ENCODE measurements at places on chromosomes 7 and 10. TPM values are rescaled to one million over a fixed set of nuclear protein-coding genes. Genes with fewer than 3 reads are reported as not detected.
A peak's percentile ranks its signal among the peaks of the same experiment; 100 is the strongest.

DNA sequence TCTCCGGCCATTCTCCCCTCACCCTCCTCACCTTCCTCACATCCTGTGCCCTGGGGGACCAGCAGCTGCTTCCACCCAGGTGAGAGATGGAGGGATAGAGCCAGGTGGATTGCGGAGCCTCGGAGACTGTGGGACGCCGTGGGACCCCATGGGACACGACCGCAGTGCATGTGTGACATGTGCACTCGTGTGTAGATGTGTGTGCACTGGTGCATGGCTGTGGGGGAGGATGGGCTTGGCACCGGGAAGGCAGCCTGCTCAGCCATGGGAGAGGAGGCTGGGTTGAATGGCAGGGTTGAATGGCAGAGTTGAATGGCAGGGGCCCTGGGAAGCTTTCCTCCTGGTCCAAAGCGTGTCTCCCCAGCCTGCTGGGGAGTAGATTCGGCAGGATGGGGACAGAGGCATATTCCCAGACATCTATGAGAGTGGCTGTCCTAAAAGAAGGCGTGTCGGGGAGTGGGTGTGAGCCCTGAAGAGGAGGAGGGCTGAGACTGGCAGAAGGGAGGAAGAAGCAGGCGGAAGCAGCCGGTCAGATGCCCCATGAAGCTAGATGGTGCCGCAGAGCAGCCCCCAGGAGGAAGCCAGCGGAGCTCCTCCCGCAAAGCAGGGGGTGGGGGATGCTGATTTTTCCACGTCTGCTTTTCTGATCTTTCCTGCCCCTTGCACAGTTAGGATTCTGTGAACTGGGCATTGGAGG, 815 bp downstream of the GIMAP8 start:
- DNase-seq: peak; percentile 82

- no peak for DNase-seq
Measured at GRCh38 chr10:9157656-9158055, 1103.2 kb downstream of the GATA3 start.

DNA sequence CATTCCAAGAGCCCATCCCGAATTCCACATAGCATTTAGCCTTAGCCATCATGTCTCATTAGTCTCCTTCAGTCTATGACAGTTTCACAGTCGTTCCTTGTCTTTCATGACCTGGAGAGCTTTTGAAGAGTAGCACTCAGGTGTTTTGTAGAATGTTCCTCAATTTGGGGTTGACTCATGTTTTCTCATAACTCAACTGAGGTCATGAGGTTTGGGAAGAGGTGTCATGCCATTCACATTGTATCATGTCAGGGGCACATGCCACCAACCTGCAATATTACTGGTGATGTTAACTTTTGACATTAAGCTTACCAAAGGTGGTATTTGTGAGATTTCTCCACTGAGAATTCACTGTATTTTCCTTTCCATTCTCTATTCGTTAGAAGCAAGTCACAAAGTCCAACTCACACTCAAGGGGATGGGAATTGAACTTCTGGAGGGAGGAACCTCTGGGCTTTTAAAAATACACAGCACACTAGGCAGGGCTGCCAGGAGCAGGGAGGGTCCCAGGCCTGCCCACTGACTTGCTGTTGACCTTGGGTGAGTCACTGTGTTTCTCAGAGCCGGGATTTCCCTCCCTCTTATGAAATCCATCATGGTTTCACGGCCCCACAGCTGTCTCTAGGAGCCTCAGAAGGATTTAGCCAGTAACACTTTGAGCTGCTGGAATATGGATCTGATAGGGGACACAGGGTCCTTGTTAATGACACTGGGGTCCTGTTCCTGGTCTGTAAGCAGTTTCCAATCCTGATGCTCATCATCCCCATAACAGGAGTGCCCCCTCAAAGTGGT, 74.4 kb upstream of the TCF7L2 start:
- DNase-seq: no peak

DNA sequence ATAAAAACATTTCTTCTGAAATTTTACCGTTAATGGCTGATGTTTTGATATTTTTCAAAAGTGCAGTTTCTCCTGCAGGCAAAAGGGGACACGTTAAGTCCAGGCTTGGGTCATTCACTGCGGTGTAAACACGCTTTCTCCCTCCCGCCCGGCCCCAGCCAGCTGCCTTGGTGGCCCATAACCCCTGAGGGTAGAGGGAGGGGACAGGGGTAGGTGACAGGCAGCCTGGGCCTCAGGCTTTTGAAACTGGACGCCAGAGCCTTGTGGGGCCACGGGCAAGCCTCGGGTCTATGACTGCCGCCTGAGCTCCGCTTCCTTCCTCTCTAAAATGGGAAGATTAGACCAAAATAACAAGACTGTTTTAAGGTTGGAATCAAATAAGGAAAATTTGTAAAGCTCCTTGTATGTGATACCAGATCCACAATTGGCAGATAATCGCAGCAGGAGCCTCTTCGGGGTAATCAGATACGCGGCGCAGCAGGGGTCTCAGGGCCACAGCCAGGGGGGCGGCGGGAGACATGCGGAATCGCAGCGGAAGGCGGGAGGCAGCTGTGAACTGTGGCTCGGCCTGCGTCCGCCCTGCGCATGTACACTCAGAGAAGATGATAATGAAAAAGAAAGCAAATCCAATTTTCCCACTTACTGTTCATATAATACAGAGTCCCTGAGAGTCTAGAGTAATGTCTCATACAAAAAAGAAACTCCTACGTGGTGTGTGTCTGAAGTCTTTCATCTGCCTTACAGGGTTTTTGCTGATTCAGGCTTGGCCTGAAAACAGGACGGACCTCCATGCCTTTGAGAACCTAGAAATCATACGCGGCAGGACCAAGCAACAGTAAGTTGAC, 138.3 kb downstream of the EGFR start:
- no peak for DNase-seq

GRCh38 chr10:62018131-62018911, 116.8 kb downstream of the ARID5B start:
- no peak for DNase-seq

DNA sequence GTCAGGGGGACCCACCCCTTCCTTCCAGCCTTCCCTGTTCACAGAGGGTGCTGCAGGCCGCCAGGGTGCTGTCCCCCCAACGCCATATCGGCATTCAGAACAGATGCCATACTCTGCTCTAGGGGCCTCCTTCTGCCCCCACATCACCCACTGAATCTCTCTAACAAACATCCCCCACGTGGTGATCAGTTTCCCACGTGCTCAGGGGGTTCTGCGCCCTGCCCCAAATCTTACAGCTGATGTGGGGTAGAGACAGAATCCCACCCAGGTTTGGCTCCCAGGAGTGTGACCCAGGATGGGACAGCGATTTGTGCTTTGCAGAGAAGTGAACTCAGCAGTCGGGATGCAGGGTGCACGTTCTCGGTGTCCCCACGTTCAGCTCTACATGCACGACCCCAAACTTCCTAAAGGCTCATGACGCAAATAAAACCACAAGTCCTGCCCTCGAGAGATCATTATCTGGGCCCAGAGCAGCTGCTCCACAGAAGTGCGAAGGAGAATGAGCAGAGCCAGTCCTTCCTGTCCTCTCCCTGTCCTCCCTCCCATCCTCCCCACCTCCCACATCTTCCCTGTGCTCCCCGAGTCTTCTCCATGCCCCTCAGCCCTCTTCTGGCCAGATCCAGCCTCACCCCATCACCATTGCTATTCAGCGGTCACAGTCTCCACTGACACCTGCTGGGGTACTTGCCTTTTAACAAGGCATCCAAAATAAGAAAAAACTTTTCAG, 423.4 kb downstream of the DNAJB6 start:
- no peak for DNase-seq

GRCh38 chr7:108335269-108335918, 120.8 kb downstream of the NRCAM start:
- DNase-seq: no peak

DNA sequence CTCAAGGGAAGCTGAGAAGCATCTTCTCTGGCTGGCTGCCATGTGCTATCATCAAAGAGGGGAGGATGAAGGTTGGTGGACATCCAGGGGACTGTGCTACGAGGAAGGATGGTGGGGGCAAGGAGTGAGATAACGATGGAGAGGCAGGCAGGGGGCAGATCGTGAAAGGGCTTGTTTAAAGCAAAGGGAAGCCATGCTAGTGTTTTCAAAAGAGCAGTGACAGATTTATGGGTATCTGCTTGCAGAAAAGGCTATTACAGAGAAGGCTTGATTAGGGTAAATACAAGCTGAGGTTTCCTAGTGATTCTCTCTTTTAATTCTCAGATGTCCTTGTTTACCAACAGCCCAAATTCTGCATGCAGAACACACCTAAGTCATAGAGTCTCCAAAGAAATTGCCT, 88.9 kb upstream of the MKX start:
- no peak for DNase-seq

DNA sequence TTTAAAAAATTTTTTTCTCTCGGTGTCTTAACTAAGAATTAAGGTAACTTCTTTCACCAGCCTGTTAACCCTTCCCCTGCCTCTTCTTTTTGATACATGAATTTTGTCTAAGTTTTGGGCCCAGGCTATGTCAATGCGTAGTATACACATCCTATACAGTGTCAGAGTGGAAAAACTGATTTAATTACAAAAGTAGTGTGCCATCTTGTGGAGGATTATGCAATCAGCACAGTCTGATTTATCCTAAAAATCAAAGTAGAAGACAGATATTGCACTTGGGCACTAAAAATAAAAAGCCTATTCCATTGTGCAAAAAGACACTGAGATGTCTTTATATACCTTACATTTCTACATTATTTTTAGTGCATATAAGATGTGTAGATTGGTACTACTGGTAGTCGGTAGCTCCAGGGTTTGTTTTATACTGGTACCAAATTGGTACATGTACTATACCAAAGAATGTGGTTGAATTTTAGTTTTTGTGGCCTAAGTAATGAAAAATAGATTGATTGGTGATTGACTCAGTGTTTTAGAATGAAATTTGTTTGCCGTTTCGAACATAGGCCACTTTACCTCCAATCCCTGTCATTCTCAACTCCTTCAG, 96.6 kb downstream of the MKLN1 start:
- no peak for DNase-seq

GRCh38 chr7:145986248-145986874, 130.2 kb upstream of the CNTNAP2 start:
- DNase-seq: no peak

The OPALIN gene
- polyA plus RNA-seq: not detected

The CHRM2 gene
- not detected for polyA plus RNA-seq

The KLF14 gene
- polyA plus RNA-seq: not detected
